Activated CD4-positive, alpha-beta T cell treated with anti-CD3 and anti-CD28 coated beads for 24 hours (primary cell): ENCODE measurements at places on chromosomes 4 and X.

DNA sequence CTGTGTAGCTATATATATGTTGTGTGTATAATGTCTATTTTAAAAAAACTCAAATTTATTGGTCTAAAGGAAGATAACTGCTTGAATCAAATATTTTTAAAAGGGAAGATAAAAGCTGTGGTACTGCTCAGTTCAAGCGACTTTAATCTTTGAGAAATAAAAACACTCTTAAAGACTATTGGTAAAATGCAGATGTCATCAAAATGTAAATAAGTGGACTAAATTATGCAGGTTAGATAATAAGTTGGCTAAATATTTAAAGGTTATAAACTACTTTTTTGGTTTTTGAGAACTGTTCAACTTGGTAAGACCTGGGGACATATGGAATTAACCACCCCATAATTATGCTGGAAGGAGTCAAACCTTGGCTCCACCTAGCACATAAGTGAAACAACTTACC is 144.7 kb upstream of the ITM2A start:
- no peak for DNase-seq

DNA sequence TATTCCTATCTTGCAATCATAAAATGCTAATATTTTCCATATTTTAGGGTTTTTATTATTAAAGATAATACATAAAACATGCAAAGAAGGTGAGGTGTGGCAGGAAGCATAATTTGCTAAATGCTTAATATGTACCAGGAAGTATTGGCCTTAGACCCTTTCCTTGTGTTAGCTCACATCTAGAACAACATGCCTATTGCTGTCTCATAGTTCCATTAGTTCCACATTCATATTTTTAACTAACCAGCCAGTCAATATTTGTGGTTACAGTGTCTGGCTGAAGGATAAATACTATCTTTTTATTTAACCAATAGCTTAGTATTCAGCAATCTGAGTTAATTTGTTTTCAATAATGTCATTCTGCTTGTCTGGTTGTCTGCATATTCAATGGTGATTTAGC is 432.6 kb downstream of the INPP4B start:
- no peak for DNase-seq

DNA sequence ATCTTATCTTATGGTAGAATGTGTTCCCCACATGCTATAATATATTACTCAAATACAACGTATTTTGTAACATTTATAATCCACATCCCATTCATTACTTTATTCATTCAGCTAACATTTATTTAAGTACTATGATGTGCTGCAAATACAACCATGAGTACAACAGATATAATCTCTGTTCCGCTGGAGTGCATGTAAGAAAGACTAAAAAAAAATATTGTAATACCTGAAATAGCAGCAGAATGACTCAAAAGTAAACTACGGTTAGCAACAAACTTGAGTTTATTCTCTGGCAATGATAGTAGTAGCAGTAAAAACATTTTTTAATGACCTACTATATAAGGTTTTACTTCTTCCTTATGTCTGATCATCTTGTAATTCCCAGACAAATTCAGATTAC is 1776.3 kb downstream of the STIM2 start:
- no peak for DNase-seq

DNA sequence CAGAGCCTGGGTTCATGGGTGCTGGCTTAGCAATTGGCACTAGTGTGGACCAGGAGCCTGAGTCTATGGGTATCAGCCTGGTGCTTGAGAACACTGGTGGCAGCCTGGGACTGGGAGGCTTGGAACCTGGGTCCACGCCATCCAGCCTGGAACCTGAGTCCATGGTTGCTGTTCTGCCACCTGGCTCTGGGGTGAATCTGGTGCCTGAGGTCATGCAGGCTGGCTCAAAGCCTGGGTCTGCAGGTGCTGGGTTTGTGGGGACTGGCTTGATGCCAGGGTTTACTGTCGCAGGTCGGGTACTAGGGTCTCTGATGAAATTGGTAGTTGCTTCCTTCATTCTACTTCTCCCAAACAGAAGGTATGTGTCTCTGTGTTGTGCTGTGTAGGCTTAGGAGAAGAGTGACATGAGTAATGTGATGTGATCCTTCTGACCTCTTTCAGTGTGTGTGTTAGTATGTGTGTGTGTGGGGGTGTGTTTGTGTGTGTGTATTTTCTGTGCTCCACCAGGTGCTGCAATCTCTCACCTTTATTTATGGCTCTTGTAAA is 517.0 kb upstream of the EPHA5 start:
- no peak for DNase-seq

DNA sequence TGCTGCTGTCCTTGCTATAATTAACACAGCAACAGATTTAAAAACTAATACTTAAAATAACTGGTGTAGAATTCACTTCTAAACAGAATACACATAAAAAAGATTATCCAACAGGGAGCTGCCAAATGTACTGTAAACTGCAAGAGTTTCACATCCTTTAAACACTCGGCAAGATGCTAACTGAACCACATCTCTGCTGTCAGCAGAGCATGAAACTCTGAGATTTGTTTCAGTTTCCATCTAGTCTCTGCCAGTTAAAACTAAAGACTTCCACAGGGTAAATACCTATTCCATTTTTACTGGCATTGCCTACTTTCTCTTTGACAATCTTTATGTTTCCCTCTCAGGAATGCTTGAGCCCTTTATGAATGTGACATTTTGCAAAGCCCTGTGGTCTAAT is 127.7 kb downstream of the SLC7A11 start:
- no peak for DNase-seq

DNA sequence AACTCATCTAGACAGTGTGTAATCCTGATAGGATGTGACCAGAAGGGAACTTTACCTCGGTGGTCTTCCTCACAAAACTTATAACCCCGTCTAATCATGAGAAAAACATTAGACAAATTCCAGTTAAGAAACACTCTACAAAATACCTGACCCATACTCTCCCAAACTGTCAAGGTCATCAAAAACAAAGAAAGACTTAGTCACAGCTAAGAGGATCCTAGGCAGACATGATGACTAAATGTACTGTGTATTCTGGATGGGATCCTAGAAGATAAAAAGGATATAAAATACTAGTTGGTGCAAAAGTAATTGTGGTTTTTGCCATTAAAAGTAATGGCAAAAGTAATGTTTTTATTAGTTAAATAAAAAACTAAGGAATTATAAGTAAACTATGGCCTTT is 81.6 kb downstream of the DTHD1 start:
- DNase-seq, result no peak

GRCh38 chrX:129777218-129778030 is 2.3 kb upstream of the SASH3 start:
- no peak for DNase-seq

DNA sequence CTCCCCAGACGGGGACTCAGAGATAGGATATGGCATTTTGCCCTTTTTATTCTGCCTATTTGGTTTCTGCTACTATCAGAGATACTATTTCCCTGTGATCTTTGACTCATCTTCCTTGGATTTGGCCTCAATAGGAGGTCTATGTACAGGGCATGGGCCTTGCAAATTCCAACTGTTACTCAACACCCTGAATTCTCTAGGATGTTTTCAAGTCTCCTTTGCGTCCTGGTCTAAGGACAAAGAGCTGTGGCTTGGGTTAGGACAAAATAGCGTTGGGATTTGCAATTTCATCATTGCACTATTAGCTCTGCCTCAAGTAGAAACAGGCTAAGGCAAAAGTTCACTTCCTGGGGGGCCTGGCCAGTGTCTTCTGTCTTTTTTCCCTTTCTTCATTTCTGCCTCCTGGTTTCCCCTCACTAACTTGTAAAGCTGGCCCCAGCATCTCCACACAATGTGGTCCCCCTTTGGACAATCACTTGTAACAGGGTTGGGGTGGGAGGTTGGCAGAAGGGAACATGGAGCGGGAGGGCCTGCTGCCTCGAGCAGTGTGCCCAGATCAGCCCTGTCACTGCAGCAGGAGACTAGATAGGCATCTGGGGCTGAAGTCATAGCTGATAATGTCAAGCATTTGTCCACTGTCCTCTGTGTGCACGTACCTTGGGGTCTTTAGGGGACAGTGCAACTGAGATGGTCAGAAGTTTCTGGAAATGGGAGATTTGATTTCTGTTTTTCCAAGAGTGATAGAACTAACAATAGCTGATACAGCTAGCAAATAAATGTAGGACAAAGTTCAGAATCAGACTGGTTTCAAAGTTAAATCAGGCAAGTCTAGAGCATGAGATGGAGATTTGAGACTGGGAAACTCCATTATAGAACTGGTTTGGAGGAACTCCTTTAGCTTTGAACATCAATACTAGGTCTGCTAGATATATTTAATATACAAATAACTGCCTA is 25.8 kb upstream of the STBD1 start:
- no peak for DNase-seq

DNA sequence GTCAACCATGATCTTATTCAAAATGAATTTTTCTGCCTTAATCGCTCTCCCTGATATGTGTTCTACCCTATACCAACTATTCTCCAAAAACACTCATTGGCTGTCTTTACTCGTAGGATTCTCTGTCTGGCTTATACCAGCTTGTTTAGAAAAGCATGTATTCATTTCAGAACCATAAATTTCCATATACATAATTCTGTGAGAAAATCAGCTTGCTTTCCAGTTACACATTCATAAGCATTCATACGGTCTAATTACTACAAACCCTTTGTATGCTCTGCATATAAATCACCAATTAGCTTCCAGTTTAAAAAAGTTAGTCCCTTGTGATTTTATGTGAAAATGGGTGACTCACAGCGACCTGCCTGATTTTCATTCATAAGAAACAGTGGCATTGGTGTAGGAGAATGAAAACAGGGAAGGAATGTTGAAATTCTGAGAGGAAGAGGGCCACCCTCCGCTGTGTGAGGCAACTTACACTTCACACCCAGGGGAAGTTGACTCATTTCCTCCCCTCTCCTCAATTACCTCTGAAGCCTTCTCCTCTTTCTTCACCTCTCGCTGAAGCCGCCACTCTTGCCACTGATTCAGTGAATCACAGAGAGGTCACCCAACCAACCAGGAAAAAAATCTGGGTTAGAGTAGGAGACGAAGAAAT is 63.3 kb downstream of the MEPE start:
- DNase-seq, result no peak

DNA sequence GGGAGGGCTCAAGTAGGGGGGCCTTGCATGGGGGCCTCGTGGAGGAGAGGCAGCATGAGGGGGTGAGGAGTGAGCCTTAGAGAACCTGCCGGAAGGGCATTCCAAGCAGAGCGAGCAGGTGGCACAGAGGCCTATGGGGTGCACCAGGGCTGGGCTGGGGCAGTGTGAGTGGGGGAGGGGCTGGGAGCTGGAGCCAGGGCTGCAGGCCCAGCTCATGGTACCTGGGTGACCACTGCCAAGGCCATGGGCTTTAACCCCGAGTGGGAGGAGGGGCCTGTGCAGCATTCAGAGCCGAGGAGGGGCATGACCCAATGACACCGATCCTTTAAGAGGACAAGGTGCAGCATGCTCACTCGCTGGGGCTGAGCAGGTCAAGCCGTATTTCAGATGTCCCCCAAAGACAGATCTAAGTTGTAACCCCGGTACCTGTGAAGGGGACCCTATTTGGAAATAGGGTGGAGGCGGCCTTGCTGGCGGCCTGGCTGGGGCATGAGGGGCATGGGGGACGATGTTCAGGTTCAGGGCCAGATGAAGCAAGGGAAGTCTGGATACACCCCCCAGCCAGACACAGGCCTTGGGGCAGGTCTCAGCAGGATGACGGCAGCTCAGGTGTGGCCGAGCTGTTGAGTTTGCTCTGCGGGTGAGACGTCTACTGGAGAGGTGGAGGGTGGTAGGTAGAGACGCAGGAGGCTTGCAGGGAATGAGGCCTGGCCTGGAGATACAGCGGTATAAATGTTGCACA is 137.0 kb downstream of the CPZ start:
- DNase-seq, result no peak

- no peak for DNase-seq
These were observed 116.9 kb upstream of the GALNT7 start for GRCh38 chr4:173051716-173052115.

DNA sequence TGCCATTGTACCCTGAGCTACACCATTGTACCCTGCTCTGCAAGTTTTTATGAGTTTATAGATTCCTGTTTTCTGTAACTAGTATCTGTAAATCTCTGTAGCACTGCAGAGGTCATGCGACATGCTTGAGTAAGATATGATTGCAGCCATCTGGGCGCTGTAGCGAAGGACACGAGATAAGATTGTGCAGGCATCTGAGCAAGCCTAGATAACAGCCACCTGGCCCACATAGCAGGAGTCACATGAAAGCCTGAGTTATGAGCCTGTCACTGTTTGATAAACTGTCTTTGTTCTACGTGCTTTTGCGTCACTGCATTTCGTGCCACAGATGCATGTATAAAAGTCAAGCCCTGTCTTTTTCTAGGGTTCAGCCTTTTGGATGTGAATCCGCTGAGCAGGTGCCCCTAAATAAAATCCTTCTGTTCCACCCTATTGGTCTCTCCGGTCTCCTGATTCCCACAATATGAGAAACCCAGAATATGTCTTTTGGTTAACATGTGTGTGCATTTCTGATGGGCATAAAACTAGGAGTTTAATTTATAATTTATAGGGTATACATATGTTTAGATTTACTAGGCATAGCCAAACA is 327.6 kb upstream of the MAOA start:
- DNase-seq, result no peak

DNA sequence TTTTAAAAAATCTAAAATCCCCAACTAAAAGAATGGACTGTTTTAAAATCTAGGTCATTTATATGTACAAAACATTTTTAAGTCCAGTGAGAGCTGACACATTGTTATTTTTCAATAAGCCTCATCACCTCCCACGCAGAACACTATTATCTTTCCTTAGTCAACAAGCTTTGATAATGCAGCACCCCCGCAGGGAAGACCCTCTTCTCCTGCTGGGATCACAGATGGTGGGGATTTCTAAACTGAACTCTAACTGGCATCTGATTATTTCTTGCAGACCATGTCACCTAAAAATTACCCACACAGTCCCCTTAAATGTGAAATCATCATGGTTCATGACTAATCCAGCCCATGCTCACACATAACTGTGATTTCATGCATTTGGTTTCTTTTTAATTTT is 11.6 kb downstream of the SYTL4 start:
- no peak for DNase-seq

GRCh38 chr4:76689145-76689817 is 208.7 kb downstream of the SOWAHB start:
- DNase-seq, result peak; percentile 7

DNA sequence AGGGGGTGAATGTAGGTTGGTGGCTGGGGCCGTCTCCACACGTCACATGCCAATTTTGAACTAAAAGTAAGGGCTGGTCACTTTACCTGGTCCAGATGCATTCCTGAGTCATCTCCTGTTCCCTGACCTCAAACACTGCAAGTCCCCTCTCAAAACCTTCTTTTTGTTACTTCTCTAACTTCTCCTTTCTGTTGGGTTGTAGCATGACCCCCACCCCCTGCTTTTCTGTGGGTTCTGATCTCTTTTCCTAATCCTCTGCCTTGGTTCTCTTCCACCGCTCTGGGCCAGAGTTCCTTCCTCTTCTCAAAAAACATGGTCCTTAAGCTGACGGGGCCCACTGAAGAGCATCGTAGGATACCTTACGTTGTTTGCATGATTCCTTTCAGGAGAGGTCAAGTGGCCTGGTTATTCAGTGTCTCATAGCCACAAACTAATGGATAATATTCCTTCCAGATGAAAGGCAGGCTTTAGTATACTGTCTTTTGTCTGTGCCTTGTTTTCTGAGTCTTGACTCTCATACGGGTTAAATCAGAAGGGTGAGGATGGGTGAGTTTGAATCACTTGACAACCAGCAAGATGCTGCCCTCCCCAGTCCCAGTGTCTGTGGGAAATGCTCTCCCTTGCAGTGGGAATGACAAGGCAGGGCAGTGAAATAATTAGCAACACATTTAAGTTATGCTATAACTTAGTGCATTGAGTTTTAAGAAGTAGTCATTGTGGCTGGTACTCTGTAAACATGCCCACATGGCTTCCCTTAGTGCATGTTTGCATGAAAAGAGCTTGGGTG is 15.1 kb downstream of the SMS start:
- no peak for DNase-seq
